ENCODE measurements at places on chromosomes 16 and 17. TPM values are rescaled to one million over a fixed set of nuclear protein-coding genes. Genes with fewer than 3 reads are reported as not detected.

Gene DYNLRB2
- 0.76 TPM for total RNA-seq

Gene CCDC144A
- 3.9 TPM for total RNA-seq

Gene CD2BP2
- 94.9 TPM for total RNA-seq

Gene CACNG4
- total RNA-seq: not detected

Gene SLC52A1
- 2.2 TPM for total RNA-seq

Gene LRRC75A
- 3.0 TPM for total RNA-seq

Gene TP53TG3F
- not detected for total RNA-seq

Gene ZP2
- not detected for total RNA-seq

Gene PIPOX
- 1.6 TPM for total RNA-seq

Gene KLHDC4
- 86.0 TPM for total RNA-seq

DNA sequence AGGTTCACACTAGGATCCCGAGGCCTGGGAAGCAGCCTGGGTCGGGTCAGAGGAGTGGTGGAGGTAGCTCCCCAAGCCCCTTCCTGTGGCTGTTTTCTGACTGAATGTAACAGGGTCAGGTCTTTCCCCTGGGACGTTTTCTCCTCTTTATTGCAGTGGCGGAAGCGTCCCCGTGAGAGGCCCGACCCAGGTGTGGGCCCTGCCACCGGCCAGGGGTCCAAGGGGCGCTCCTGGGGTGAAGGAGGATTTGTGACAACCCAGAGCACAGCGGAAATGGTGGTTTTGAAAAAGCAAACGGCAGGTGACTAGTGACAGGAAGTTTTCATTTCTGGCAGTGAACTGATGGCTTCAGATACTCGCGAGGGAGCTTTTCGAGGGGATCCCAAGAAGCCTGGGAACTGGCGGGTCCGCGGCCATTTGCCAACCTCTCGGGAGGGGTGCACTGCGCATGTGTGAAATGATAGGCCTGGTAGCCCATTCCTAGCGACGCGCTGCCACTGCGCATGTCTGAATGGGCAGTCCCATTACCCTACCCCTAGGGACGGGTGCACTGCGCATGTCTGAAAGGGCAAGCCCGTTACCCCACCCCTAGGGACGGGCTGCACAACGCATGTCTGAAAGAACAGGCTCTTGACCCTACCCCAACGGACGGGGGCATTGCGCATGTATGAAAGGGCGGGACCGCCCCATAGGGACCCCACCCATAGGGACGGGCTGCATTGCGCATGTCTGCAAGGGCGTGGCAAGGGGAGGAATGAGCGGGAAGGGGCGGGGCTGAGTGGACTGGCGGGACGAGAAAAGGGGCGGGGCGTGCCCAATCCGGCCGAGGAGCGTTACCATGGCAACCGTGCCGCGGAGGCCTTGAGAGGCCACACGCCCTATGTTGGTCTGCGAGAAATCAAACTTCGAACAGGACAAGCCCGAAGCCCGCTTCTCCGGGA lies 1747.9 kb downstream of the TP53TG3F start:
- H3K4me3 ChIP-seq: no peak overlapping the region
- H3K4me1 ChIP-seq: no peaks in the 10 kb centered on the region
- no peaks in the 10 kb centered on the region for H3K27me3 ChIP-seq
- DNase-seq: no peak
- no peaks in the 10 kb centered on the region for H3K36me3 ChIP-seq

DNA sequence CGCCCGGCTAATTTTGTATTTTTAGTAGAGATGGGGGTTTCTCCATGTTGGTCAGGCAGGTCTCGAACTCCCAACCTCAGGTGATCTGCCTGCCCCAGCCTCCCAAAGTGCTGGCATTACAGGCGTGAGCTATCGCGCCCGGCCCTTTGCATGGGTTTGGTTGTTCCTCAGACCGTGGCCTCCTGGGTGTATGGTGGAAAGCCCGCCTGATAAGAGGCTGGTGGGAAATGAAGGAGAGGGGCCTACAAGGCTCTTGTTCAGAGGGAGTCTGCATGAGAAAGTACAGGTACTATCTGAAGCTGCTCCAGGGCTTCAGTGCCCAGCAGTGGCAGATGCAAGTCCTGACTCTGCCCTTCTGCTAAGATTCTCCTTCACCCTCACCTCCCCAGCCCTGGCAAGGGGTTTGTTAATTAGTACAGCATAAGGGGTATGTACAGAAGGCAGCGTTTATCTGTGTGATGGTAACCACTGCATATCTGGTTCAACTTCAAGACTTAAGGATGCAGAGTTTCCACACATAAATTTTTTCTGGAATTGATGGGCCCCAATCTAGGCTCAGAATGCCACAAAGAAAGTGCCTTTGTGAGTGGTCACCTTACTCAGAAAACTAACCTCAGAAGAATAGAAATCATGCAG lies 24.2 kb downstream of the GRB7 start:
- peaks cover 59% of the 10 kb centered on the region for H3K36me3 ChIP-seq
- peak; percentile 36 for DNase-seq
- peak overlapping the region; percentile 13 for H3K27ac ChIP-seq
- no peaks in the 10 kb centered on the region for H3K27me3 ChIP-seq

DNA sequence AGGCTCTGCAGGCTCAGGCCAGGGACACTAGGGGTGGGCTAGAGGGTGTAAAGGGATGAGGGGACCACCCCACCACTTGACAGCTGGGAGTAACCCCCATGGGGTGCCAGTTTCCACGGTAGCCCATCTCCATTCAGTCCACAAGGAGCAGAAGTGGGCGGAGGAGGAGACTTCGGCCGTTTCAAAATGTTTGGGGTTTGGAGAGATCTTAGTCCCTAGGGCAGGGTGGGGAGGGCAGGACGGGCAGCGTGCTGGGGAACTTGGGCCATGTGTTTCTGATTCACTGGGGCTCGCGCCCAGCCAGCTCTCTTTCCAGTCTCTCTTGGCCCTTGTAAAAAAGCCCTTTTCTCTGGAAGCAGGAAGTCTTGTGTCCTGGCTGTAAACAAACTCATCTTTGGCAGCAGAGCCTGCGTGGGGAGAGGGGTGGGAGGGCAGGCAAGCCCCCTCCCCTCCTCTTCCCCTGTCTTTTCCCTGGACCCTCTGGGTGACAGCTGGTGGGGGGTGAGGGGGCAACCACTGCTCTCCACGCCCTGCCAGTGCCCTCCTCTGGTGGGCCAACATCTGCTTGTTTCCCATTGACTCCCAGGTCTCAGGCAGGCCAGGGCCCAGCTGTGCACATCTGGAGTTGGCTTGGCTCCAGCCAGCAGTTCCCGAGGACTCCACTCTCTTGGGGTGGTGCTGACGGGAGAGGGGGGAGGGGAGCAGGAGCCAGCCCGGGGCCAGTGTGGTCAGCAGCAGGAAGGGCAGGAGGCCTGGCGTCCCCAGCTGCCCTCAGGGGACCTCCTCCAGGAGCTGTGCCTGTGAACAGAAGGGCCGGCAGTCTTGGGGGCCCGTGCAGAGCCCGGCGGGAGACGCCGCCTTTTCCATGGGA lies 8.1 kb downstream of the CYGB start:
- peaks cover 11% of the 10 kb centered on the region for H3K4me1 ChIP-seq
- H3K27me3 ChIP-seq: peaks cover 4% of the 10 kb centered on the region
- DNase-seq: no peak
- H3K36me3 ChIP-seq: no peaks in the 10 kb centered on the region
- H3K4me3 ChIP-seq: no peak overlapping the region

GRCh38 chr17:34125010-34125409 lies 130.1 kb upstream of the CCL2 start:
- H3K4me3 ChIP-seq: no peak overlapping the region
- DNase-seq: no peak
- no peak overlapping the region for H3K27ac ChIP-seq
- peaks cover 8% of the 10 kb centered on the region for H3K27me3 ChIP-seq
- no peaks in the 10 kb centered on the region for H3K36me3 ChIP-seq

DNA sequence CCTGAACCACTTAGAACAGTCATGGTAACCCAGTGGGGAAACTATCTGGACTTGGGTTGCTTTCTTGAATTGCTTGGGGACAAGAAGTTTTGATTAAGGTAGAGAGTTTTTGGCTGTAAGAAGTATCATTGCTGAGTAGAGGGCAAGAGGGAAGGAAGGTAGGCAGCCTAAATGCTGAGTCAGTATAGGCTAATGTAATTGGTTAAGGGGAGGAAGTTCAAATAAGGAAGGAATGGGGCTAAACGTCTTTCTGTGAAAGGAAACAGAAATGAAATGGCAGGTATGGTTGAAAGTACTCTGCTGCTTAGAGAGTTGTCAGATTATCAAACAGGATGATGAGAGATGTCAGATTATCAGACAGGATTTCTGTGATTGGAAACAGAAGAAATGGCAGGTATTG lies 20.3 kb downstream of the KPNB1 start:
- no peaks in the 10 kb centered on the region for H3K27me3 ChIP-seq
- H3K27ac ChIP-seq: peak overlapping the region; percentile 66
- H3K4me1 ChIP-seq: peaks cover 56% of the 10 kb centered on the region

GRCh38 chr16:53080345-53081031 lies 25.7 kb downstream of the CHD9 start:
- H3K27me3 ChIP-seq: no peaks in the 10 kb centered on the region
- no peak overlapping the region for H3K27ac ChIP-seq
- DNase-seq: no peak
- H3K4me3 ChIP-seq: no peak overlapping the region
- peaks cover 12% of the 10 kb centered on the region for H3K36me3 ChIP-seq
- peaks cover 10% of the 10 kb centered on the region for H3K4me1 ChIP-seq

DNA sequence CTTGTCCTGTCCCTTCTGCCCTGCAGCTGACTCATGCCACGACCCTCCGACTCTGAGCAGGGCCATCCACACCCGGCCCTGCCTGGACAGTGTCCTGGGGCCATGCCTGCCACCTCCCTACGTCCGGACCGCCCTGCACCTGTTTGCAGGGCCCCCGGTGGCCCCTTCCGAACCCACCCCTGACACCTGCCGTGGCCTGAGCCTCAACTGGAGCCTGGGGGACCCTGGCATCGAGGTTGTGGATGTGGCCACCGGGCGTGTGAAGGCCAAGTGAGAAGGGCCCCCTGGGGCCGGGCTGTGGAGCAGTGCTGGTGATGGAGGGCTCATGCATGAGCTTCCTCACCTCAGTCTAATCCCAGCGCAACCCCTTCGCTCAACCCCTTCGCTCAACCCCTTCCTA lies 5.1 kb downstream of the ADAD2 start:
- peaks cover 6% of the 10 kb centered on the region for H3K27me3 ChIP-seq
- no peaks in the 10 kb centered on the region for H3K36me3 ChIP-seq
- H3K27ac ChIP-seq: no peak overlapping the region
- H3K4me3 ChIP-seq: no peak overlapping the region
- no peak for DNase-seq

DNA sequence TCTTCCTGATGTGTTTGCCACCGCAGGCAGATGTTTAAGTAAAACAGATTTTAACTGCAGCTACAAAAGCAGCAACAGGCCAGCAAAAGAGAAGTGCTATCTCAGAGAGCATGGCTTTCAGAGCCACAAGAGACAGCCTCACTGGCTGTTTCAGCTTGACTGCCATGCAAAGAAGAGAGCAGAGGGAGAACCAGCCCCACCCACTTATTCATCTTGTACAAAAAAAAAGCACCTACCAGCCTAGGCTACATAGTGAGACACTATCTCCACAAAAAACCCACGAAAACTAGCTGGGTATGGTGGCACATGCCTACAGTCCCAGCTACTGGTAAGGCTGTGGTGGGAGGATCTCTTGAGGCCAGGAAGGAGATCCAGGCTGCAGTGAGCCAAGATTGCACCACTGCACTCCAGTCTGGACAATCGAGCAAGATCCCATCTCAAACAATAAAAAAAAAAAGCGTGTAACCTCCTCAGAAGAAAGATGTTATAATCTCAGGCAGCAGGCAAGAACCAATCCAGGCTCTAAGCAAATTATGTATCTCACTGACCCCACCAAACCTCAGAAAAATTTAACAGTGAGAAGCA lies 30.0 kb downstream of the STH start:
- no peaks in the 10 kb centered on the region for H3K27me3 ChIP-seq
- peaks cover 26% of the 10 kb centered on the region for H3K36me3 ChIP-seq
- no peak overlapping the region for H3K27ac ChIP-seq
- no peak overlapping the region for H3K4me3 ChIP-seq

DNA sequence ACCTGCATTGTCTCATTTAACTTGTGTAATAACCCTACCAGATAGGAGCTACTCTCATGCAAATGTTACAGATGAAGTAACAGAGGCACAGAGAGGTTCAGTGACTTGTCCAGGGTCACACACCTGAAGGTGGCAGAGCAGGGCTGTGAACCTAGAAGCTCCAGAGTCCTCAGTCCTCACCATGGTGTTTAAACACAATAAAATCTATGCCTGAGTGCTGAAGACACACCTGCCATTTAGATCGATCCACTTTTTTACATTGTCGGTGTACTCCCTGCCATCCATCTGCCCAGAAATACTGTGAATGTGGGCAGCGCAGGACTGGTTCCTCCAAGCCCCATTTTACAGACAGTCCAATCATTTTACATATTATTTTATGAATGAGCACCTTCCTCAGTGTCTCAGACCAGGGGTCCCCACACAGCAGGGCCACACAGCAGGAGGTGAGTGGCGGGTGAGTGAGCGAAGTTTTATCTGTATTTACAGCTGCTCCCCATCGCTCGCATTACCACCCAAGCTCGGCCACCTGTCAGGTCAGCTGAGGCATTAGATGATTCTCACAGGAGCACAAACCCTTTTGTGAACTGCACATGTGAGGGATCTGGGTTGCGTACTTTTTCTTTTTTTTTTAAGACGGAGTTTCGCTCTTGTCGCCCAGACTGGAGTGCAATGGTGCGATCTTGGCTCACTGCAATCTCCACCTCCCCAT lies 5.6 kb downstream of the IL4R start:
- DNase-seq: no peak
- H3K27ac ChIP-seq: peak overlapping the region; percentile 94
- peak overlapping the region; percentile 94 for H3K4me3 ChIP-seq
- H3K4me1 ChIP-seq: peaks cover 83% of the 10 kb centered on the region
- H3K36me3 ChIP-seq: peaks cover 62% of the 10 kb centered on the region

- no peaks in the 10 kb centered on the region for H3K4me1 ChIP-seq
- peak; percentile 50 for DNase-seq
- no peak overlapping the region for H3K27ac ChIP-seq
- peak overlapping the region; percentile 16 for H3K4me3 ChIP-seq
- H3K36me3 ChIP-seq: no peaks in the 10 kb centered on the region
- H3K27me3 ChIP-seq: no peaks in the 10 kb centered on the region
Observed at GRCh38 chr16:74107795-74108610, 188.6 kb upstream of the PSMD7 start.

GRCh38 chr16:21598701-21599121 lies 666 bp upstream of the METTL9 start:
- peak overlapping the region; percentile 94 for H3K27ac ChIP-seq
- H3K36me3 ChIP-seq: no peaks in the 10 kb centered on the region
- peaks cover 52% of the 10 kb centered on the region for H3K4me1 ChIP-seq
- peak overlapping the region; percentile 84 for H3K4me3 ChIP-seq
- no peak for DNase-seq
- H3K27me3 ChIP-seq: no peaks in the 10 kb centered on the region

DNA sequence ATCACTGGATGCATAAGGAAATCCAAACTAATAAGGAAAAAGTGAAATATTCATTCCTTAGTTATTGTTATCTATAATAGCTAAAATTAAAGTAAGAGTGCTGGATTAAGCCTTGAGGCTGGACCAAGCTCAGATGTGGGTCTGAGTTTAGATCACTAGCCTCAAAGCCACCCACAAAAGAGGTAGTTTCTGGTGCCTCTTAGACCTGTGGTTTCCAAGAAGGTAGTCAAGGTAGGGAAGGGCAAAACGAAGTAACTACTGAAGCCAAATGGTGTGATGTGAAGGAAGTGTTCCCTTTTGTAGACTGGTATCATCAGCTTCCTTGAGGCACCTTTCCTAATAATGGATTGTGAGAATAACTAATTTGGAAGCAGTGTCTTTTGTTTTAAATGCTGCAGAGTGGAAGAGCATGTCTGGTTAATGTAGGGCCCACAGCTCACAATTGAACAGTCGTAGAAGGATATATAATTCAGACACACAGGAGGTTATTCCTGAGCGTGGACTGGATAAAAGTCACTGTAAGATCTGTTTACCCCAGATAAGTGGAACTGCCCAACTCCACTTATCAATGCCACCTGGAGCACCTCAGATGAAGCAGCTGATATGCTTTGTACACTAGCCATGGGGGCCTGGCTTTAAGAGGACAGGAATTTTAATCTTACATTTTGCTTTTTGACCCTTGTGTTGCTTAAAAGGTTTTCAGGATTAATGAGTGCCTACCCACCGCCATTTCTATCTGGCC lies 31.7 kb upstream of the LCMT1 start:
- H3K36me3 ChIP-seq: no peaks in the 10 kb centered on the region
- H3K4me1 ChIP-seq: peaks cover 2% of the 10 kb centered on the region
- no peak overlapping the region for H3K27ac ChIP-seq

Data from activated CD8-positive, alpha-beta memory T cell treated with anti-CD3 and anti-CD28 coated beads, Interleukin-2, amount 10 ng/mL, durations not matched to agents 7 days and 5 days (primary cell).